NCI-H146 (cell line): ENCODE measurements at places on chromosomes 7 and 10.

GRCh38 chr7:2054927-2055326 is 177.8 kb downstream of the MAD1L1 start:
- DNase-seq, result no peak

- no peak for DNase-seq
Measured at GRCh38 chr7:135601182-135601581, 43.5 kb downstream of the NUP205 start.

DNA sequence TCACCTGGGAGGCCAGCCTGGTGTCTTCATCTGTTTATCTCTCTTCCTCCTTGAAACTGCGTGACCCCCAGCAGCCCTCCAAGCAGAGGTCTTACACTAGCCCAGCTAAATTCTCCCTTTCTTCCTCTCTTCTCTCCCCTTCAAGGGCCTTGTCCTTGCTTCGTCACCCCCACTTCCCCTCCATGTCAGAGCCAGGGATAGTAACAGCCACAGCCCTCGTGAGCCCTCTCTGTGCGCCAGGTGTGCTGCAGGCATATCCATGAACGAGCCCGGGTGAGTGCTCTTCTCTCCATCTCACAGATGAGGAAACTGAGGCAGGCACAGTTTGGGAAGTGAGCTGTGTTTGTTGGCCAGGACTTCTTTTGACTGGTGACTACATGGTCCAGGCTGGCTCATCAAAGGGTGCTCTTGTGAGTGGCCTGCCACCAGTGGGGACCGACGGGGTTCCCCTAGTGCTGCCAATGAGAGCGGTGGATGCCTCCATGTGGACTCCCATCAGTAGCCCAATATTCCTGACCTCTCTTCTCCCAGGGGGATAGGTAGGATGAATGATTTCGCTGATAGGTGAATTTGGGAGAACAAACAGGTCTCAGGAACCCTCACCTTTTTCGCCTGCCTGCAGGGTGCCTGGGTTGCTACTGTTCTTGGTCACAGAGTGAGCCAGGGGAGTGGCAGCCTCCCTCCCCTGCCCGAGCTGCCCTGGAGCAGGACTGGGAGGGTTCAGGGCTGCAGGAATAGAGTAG is 38.1 kb downstream of the ADRA2A start:
- DNase-seq, result no peak

GRCh38 chr10:99532687-99533495 is at the start of gene NKX2-3:
Gene NKX2-3 (plus strand): TSS chr10:99532942. CDS start chr10:99533132, 190 bp downstream.
- DNase-seq, result no peak

DNA sequence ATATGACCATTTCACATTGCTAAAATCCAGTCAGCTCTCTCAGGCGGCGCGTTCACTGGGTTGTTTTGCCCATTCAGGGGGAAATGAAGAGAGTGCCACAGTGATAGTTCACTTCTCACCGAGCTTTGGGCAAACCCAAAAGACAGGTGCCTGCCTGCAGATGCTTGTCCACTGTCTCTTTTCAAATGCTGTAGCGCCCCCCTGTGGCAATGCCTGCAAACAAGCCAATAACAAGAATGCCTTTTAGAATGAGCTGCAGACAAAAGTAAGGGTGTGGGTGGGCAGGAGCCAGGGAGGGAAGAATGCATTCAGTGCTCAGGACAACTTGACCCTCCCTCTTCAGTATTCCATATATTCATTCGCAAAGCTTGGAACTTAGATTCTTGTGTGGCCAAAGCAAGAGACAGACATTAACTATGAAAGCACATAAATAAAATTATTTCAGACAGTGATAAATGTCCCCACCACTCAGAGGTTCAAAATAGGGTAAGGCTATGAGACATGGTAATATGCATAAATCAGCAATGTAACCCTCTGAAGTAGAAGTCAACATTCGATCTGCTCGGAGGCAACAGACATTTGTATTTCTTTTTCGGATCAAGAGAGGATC is 86.9 kb downstream of the JAZF1 start:
- peak; percentile 47 for DNase-seq

DNA sequence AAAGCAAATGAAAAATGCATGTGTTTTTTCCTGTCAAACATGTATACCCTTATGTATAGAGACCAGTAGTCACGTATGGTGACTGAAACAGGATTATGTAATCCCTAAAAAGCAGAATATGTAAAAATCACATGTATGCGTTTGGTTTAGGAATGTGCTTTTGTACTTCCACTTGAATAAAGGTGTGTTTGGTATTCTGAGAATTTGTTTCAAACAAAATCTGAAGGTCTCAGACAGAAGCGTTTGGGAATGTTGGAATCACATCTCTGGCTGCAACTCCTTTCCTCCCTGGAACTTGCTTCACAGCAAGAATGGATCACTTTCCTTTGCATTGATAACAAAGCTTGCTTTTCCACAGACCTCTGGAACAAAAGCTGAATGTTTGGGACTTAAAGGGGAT is 17.8 kb downstream of the ZNF655 start:
- no peak for DNase-seq

DNA sequence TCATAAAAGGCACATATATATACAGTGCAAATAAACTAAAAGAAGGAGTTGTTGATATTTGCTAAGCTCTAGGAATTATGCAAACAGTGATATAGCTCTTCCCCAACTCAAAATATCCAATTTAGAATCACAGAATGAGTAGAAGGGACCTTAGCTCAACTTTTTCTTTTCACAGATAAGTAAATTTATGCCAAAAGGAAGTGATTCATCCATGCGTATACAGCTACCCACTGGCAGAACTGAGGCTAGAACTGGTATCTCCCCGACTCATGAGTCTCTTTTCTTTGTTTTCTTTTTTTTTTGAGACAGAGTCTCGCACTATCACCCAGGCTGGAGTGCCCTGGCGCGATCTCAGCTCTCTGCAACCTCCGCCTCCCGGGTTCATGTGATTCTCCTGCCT is 54.2 kb upstream of the SVIL start:
- no peak for DNase-seq

DNA sequence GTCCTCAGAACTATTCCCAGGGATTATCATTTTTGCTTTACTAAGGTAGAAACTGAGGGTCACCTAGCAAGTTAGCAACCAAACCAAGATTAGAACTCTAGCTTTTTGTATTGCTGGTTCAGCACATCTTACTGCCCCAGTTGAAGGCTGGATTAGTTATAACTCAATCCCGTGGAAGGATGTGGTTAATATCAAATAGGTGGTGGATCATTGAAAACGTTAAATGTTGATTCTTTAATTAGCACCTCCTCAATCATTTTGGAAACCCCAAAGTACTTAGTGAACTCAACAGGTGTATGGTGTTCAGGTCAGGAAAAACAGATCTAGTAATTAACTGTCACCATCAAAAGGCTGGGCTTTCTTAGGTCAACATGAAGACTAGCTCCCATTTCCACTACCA is 152.4 kb downstream of the ARID5B start:
- peak; percentile 57 for DNase-seq

- DNase-seq, result peak; percentile 64
Measured at GRCh38 chr10:53469383-53469782, 696.8 kb upstream of the MBL2 start.

GRCh38 chr7:17943006-17943405 is 2.7 kb upstream of the SNX13 start:
- DNase-seq, result no peak

DNA sequence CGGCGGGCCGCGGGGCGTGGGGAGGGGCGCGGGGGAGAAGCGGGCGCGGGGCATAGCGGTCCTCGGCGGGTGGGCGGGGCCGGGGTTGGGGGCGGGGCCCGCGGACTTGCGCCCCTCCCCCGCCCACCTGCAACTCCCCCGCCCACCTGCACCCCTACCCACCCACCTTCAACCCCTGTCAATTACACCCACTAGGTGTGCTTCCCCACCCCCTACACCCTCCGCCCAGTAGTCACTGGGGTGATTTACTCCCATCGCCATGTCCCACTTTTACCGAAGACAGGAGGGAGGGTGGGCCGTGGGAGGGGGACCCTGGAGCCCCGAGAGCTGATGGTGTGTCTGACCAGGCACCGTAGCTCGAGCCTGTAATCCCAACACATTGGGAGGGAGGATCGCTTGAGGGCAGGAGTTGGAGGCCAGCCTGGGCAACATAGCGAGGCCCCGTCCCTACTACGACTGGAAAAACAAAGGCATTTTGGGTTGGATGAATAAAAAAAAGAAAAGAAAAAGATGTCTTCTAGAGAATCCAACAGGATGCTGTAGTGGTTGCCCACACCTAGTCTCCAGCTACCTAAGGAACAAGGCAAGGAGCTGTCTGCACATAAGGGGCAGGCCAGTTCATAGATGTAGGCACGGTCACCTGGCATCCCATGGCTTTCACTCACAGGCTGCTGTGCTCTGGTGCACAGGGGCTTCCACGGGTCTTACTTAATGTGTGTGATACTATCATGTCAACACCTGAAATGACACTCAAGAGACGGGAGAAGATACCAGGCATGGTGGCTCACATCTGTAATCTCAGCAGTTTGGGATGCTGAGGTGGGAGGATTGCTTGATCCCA is 761 bp downstream of the KCTD7 start:
- DNase-seq, result peak; percentile 73

GRCh38 chr7:117097860-117098259 is 144.6 kb downstream of the ST7 start:
- no peak for DNase-seq

DNA sequence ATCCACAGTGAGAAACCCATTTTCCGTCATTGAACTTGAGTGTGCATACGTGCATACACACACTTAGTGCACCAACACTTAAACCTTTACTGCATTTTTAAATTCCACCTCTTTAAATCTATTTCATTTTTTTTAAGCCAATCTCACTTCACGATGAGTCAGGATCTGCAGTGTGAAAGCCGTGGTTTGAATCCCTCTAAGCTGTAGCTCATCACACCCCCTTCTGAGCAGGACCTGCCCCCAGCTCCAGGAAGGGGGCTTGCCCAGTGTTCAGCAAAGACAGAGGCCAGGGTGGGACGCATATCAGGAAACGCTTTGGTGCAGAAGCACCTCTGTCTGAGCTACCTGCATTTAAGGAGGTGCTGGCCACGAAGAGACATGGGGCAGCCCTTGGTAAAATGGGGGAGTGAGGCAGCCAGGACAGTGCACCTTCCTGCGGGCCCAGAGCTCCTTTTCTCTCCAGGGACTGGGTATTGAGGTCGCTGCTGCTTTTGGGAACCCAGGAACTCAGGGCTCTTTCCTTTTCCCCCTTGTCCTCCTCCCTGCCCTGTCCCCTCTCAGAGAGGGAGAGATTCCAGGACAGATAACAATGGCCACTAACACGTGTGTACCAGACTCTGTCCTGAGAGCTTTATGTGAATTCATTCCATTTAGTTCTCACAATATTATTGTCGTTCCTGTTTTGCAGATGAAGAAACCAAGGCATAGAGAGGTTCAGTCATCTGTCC is 21.7 kb downstream of the ZNF316 start:
- no peak for DNase-seq

DNA sequence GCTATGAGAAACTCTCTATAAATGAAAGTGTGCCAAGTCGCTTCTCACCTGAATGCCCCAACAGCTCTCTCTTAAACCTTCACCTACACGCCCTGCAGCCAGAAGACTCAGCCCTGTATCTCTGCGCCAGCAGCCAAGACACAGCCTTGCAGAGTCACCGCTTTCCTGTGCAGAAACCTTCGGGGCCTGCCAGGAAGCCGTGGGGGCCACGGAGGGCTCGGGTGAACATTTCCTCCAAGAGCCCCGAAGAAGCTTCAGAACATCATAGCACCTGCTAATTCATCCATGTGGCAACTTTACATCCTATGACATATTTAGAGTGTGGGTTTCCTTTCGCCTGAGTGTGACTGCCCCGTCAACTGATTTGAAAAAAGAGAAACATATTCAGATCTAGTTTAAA is 55.7 kb upstream of the PRSS58 start:
- DNase-seq, result no peak

DNA sequence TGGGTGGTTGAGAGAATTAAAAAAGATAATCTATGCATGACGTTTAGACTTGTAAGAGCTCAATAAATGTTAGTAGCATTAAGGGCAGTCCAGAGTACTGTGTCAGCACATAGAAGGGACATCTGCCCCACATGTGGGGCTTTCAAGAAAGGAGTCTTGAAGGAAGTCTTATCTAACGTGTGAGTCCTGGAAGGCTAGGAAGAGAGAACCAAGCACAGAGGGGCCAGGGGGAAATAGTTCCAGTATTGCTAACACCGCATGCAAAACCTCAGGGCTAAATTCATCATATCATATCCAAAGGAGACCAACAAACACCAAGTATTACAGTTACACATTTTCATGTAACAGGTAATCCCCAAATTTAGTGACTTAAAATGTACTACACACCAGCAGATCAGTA is 122.7 kb downstream of the AOAH start:
- DNase-seq, result no peak

- DNase-seq, result peak; percentile 16
Measured at GRCh38 chr7:149799397-149800168, 26.2 kb upstream of the ZNF467 start.

DNA sequence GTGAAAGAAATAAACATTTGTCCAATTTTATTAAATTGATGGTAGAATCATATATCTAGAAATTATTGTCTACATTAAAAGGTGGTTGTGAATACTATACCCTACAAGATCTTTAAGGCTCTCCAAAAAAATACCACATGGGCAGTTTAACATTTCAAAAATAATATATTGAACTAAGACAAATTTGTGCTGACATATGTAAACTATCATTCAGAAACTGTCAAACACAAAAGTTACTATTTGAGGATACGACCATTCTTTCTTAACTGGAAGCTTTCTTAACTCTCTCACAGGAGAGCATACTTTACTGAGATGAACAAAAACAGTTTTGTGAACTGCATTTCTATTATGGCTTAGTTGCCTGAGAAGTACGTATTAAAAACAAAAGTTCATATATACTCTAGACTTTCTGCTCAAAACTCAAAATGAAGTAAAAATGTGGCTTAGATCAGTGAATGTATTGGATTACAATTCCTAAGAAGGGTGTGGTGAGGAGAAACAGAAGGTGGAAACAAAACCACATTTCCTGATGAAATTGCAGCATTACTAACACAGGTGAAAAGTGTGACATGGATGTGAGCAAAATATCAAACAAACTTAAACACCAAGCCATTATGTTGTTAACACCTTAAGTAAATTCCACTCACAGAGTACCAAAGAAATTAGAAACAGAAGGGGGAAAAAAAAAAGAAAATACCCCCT is 138.5 kb downstream of the SEMA3A start:
- no peak for DNase-seq

DNA sequence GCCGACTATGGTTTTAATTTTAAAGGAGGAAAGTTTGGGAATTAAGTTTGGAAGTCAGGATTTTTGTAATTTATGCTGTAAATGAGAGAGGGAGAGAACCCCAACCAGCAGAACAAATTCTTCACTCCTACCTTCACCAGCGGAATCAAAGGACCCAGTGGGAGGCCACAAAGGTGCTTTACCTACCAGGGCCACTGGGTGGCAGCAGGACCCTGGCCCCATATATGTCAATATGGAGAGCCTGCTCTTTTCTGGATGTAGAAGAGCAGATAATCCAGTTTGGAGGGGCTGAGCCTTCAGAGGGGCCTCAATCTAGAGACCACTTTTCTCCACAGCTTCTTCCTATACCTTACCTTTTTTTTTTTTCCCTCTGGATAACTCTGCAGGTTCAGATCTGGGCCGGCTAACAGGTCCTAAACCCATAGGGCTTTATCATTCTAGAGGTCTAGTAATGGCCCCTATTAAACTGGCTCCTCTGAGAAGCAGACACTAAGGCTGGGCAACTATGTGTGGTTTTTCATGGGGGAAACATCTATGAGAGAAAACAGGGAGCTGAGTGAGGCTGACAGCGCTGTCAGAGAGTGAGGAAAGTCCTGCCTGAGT is 8.5 kb upstream of the SCD start:
- DNase-seq, result peak; percentile 70
